Neural cell (in vitro differentiated cells): ENCODE measurements at places on chromosomes 4 and X. TPM values are rescaled to one million over a fixed set of nuclear protein-coding genes. Genes with fewer than 3 reads are reported as not detected.

Gene AFM
- polyA plus RNA-seq, result not detected in 2 replicates

Gene PARM1
- 1.3 TPM in 2 replicates for polyA plus RNA-seq

Gene MAGEA11
- not detected in 2 replicates for polyA plus RNA-seq

Gene TXK
- not detected in 2 replicates for polyA plus RNA-seq

Gene UGT2B15
- not detected in 2 replicates for polyA plus RNA-seq

Gene SUPT20HL2
- not detected in 2 replicates for polyA plus RNA-seq

Gene SH3D19
- polyA plus RNA-seq, result 0.46 and 0.64 TPM in 2 replicates

Gene CLDN2
- not detected in 2 replicates for polyA plus RNA-seq

Gene MAGEB17
- polyA plus RNA-seq, result 0.17 TPM in 1 of 2 replicates, not detected in the other

Gene P2RY8
- not detected in 2 replicates for polyA plus RNA-seq

Gene WDR44
- 18.7 and 19.3 TPM in 2 replicates for polyA plus RNA-seq

Gene MAGEC2
- not detected in 2 replicates for polyA plus RNA-seq

Gene CHRDL1
- polyA plus RNA-seq, result 2.0 and 3.3 TPM in 2 replicates

Gene PCDH18
- 0.09 and 0.80 TPM in 2 replicates for polyA plus RNA-seq

Gene OPN1MW2
- polyA plus RNA-seq, result not detected in 2 replicates

Gene CFAP99
- not detected in 2 replicates for polyA plus RNA-seq

Gene F11
- not detected in 2 replicates for polyA plus RNA-seq

Gene NPY2R
- polyA plus RNA-seq, result 1.2 and 1.8 TPM in 2 replicates

Gene DCHS2
- polyA plus RNA-seq, result 0.88 and 1.6 TPM in 2 replicates

Gene ALAS2
- polyA plus RNA-seq, result not detected in 2 replicates

Gene KCND1
- 3.7 and 4.8 TPM in 2 replicates for polyA plus RNA-seq

Gene SOWAHB
- not detected in 2 replicates for polyA plus RNA-seq

Gene MAGIX
- 4.2 and 12.2 TPM in 2 replicates for polyA plus RNA-seq

Gene SLIT2
- 26.4 and 29.0 TPM in 2 replicates for polyA plus RNA-seq

Gene NALF2
- polyA plus RNA-seq, result 5.4 and 6.9 TPM in 2 replicates

Gene SLC49A3
- not detected in 2 replicates for polyA plus RNA-seq

Gene SLC4A4
- polyA plus RNA-seq, result 9.2 and 10.2 TPM in 2 replicates

Gene NUP62CL
- 1.9 and 3.4 TPM in 2 replicates for polyA plus RNA-seq

Gene ALPK1
- polyA plus RNA-seq, result 0.10 TPM in 1 of 2 replicates, not detected in the other

Gene CT45A5
- polyA plus RNA-seq, result not detected in 2 replicates

Gene TMPRSS11B
- polyA plus RNA-seq, result not detected in 2 replicates

Gene DNAAF6
- polyA plus RNA-seq, result not detected in 2 replicates

Gene SFRP2
- 0.40 and 0.51 TPM in 2 replicates for polyA plus RNA-seq

Gene MTMR8
- polyA plus RNA-seq, result 1.8 and 2.1 TPM in 2 replicates

Gene ADH1C
- not detected in 2 replicates for polyA plus RNA-seq

Gene TRIML2
- polyA plus RNA-seq, result not detected in 2 replicates

Gene UBE2A
- 116 and 129 TPM in 2 replicates for polyA plus RNA-seq

Gene RAB39B
- polyA plus RNA-seq, result 26.2 and 27.4 TPM in 2 replicates

Gene FRYL
- polyA plus RNA-seq, result 64.0 and 74.8 TPM in 2 replicates

Gene VCX2
- not detected in 2 replicates for polyA plus RNA-seq

Gene WAS
- 1.0 and 1.1 TPM in 2 replicates for polyA plus RNA-seq

Gene CT55
- polyA plus RNA-seq, result 2.1 TPM in 1 of 2 replicates, not detected in the other

Gene CT45A10
- polyA plus RNA-seq, result not detected in 2 replicates

Gene WNK3
- polyA plus RNA-seq, result 32.8 and 35.0 TPM in 2 replicates

Gene MMRN1
- polyA plus RNA-seq, result 2.2 and 7.0 TPM in 2 replicates

Gene SPANXD
- polyA plus RNA-seq, result not detected in 2 replicates

Gene MAGEA1
- not detected in 2 replicates for polyA plus RNA-seq

Gene MAGEA10
- not detected in 2 replicates for polyA plus RNA-seq

Gene CCNA2
- 7.5 and 8.6 TPM in 2 replicates for polyA plus RNA-seq

Gene MAML3
- 10.2 and 10.4 TPM in 2 replicates for polyA plus RNA-seq
